ENCODE measurements at places on chromosomes 2 and 18.

- no peak for DNase-seq
Measured at GRCh38 chr2:154681741-154682140, 16.8 kb upstream of the KCNJ3 start.

GRCh38 chr2:223591596-223591995, 10.6 kb downstream of the SCG2 start:
- DNase-seq, result no peak

DNA sequence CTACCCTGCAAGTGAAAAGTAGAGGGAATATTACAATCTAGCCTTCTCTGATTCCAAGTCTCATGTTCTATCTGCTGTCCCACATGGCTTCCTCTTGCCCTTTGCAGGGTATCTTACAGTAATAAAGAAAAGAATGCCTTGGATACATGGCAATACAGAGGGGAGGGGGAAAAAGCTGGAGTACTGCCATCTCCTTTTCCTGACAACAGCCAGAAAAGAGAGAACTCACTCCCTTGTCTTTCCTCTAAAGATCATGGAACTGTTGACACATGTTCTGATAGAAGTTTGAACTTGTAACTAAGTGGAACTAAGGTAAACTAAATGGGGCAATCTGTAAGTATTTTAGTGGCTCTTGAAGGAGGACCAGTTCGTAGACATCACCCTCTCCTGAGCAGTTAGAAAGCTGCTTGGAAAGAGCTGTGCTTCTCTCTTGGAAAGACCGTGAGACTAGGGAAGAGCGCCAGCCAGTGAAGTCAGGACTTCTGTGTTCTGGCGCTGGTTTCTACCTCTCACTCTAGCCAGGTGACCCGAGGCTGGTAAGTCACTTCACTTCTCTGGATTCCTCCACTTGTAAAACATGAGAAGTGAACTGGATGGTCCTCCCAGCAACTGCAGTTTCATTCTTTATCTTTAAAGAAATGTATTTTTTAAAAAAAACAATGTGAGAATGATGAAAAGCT, 242.3 kb upstream of the FOSL2 start:
- no peak for DNase-seq

DNA sequence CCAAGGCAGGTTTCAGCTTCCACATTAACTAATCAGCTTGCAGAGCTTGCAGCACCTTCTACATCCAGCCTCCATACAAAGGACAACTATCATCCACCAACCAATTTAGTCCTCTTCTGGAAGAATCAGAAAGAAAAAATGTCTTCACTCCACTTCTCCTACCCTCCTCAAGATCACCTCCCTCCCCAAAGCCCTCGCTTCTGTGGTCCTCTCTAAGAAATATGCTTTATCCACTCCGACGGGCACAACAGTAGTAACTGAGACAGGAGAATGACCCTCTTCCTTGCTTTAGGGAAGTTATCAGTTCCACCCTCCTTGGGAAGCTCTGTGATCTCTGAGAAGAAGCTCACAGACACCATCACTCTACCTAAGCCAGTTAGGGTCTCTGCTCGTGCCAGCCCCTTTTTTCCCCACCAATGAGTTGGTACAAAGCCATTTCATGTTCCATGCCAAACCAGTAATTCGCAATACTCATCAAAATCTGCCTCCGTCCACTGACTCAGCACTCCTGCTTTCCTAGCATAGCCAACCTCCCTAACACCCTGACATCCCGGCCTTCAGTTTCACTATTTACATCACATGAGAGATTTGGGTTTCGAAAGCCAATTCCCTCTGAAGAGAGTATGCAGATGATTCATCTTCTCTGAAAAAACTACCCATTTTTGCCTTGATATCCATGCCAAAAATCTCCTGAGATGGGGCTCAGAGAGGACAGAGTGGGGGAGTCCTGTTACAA, 114.1 kb upstream of the PKDCC start:
- DNase-seq, result no peak

- DNase-seq, result no peak
Measured at GRCh38 chr2:121234144-121234543, 50.9 kb downstream of the TFCP2L1 start.

- no peak for DNase-seq
Measured at GRCh38 chr2:144084114-144084661, 435.7 kb downstream of the ZEB2 start.

Measured in CD4-positive, CD25-positive, alpha-beta regulatory T cell (primary cell).